ENCODE measurements at places on chromosomes 5 and 9.

- DNase-seq: no peak
These were observed 172.5 kb downstream of the FAM114A2 start for GRCh38 chr5:153866176-153866575.

DNA sequence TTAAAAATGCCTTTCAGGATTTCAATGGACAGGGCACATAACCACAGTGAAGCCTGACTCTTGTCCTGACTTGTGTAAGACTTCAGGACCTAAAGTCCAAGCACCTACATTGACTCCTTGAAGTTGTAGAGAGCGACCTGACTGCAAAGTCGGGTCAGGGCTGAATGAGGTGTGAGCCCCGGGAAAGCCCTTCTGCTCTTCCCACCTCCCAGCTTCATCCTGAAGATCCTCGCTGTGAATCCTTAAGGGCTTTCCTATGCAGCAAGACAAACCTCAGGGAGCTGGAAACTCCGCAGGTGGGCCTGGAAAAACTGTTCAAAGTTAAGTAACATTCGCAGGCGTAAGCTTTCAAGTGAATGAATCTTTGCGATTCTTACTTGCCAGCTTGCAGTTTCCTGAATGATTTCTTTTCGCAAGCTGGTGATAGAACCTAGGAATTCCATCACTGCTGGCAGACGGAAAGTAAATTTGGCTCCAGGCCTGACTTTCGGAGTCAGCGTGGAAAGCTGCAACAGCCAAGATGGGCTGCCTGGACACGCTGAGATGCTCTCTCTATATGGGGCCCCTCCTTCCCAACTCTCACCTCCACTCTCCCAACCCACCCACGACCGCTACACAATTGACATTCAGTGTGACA lies 10.9 kb downstream of the SEMA5A start:
- no peak for DNase-seq

GRCh38 chr5:75617736-75618352 lies 6.6 kb downstream of the ANKDD1B start:
- no peak for DNase-seq

DNA sequence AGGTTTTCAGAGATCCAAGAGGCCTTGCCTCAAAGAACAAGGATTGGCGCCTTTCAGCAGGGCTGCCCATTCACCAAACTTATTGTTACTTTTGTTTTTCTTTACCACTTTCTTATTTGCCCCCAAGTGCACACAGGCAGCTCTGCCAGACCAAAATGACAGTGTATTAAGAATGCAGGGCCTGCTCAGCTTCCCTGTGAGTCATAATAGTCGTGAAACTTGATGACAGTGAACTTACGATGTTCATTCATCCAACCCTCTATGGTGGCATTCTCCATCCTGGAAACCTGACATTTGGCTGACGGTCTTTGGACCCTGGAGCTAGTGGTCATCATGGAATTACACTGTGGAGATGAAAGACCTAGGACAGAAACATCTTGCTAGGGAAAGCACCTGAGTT lies 44.3 kb downstream of the UBE2QL1 start:
- no peak for DNase-seq

GRCh38 chr5:149667084-149667828 lies 62.9 kb upstream of the PPARGC1B start:
- DNase-seq: no peak

DNA sequence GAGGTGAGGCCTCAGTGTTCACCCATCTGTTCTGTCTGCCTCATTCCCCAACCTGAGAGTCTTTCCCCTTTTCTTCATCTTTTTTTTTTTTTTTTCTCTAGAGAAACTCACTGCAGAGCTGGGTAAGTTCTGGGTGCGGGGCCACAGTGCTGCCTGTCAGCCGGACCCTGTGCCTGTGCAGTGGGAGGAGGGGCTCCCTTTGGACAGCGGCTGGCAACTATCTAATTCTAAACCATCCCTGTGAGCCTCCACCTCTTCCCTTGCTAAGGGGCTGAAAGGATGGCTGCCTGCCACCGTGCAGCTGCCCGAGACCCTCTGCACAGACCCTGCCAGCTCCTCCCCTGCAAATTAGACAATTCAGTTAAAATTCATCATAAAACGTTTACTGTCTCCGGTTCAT lies 14.1 kb downstream of the BTNL9 start:
- no peak for DNase-seq

DNA sequence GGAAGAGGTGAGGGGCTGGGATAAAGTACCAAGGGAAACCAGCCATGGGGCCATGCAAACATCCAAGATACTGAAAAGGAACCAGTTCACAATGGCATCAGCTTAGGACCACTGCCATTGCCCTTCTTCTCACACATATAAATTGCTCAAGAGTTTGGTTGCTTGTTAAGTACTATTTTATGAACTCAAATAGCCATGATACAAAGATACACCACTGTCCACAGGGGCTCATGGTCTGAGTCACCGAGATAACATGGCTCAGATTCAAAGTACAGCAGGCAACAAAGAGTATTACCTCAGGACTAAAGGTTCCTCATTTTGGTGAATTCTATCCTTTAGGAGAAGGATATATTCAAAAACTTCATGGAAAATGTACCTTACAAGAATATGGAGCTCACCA lies 55.6 kb downstream of the FANCC start:
- no peak for DNase-seq

GRCh38 chr9:110188101-110188500 lies 19.9 kb downstream of the C9orf152 start:
- DNase-seq: no peak

DNA sequence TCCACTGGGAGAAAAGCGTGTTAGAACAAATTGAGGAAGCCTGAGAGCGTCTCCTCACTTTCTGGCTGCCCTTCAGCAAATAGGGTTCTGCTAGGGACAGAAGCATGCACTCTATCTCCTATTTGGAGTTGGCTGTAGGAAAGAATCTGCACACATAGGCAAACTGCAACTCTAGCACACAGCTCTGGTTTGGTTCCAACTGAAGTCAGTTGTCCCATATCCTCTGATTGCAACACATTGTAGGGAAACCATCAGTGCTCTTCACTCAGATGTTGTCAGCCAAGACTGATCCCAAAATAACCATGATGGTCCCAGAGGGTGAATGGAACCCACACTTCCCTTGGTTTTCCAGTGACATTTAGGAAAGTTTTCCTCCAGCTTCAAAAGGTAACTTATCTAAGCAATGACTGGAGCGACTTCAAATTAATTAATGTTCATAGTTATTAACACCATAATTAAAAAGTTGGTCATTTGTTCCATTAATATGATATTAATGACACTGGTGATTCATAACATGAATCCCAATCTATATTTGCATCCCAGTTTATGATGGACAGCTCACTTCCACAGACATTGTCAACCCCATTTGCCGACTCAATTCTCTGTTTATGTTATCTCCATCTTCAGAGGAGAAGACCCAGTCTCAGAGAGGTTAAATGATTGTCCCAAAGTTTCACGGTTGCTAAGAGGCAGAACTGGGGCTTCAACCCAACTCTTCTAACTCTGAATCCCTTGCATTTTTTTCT lies 136.7 kb upstream of the ZNF462 start:
- no peak for DNase-seq

- no peak for DNase-seq
These were observed 670.5 kb upstream of the KLF4 start for GRCh38 chr9:108160039-108160438.

DNA sequence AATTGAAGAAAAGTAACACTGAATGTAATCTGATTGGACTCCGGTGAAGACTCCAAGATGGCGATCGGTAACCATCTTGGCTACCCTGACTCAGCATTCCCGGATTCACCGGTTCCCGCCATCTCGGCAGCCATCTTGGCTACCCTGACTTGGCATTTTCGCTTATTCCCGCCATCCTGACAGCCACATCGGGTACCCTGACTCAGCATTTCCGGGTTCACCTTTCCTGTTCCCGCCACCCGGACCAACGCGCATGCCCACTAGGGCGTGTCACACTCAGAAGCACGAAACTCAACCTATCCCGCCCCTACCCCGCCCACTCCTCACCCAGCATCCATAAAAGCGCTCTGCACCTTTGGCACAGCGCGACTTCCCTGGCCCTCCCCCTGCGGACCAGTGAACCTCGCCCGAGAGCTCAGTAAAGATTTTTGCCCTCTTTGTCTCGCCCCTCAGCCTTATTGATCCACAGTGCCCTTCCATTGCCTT lies 17.2 kb downstream of the SPTLC1 start:
- DNase-seq: peak; percentile 4

DNA sequence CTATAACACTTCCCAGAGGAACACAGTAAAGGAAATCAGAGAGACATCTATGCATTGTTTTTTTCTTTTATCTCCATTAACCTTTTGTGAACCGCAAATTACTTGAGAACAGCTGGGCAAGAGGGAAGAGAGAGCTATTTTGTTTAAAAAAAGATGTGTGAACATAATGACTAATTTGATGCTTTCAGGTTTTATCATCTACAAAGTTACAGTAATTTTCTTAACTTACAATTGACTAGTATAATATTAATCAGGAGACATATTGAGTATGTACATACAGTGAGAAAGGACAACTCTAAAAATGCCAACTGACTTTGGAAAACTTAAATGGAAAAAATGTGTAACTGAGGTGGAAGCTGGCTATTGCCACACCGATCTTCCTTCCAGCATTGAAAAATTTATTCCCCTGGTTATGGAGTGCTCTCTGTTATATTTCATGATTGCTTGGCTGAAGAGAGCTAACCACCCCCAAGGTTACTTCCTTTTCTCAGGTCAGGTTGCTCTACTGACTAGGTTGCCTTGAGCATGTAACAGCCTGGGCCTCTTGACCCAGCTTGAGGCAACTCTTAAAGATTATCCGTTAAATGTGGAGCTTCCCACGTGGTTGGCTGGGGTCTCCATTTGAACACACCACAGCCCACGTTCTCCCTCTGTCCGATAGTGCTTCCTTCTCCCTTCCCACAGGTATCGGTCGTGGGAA lies 62.6 kb upstream of the C6 start:
- DNase-seq: no peak

DNA sequence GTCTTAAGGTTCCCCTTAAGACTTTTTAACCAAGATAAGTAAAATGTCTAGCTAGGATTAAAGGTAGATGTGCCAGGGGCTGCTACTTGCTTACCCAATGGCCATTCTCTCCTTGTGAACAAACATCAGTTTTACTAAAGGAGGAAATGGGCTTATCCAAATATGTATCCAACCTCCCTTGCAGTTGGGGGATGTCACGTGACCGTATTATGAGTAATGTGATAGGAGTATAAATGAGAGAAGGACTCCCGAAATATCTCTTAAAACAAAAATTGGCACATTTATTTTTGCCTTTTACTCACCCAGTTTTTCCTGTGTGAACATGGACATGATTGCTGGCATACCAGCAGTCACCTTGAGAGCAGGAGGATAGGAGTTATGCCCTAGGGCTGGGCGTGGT lies 247.9 kb downstream of the NFIB start:
- no peak for DNase-seq

All from stimulated activated CD8-positive, alpha-beta memory T cell treated with anti-CD3 and anti-CD28 coated beads, Interleukin-15, amount 100 ng/mL, for 48 hours (primary cell).